ENCODE measurements at places on chromosomes 4 and X.

- no peak for DNase-seq
Observed at GRCh38 chrX:100263650-100264049, 146.4 kb downstream of the PCDH19 start.

DNA sequence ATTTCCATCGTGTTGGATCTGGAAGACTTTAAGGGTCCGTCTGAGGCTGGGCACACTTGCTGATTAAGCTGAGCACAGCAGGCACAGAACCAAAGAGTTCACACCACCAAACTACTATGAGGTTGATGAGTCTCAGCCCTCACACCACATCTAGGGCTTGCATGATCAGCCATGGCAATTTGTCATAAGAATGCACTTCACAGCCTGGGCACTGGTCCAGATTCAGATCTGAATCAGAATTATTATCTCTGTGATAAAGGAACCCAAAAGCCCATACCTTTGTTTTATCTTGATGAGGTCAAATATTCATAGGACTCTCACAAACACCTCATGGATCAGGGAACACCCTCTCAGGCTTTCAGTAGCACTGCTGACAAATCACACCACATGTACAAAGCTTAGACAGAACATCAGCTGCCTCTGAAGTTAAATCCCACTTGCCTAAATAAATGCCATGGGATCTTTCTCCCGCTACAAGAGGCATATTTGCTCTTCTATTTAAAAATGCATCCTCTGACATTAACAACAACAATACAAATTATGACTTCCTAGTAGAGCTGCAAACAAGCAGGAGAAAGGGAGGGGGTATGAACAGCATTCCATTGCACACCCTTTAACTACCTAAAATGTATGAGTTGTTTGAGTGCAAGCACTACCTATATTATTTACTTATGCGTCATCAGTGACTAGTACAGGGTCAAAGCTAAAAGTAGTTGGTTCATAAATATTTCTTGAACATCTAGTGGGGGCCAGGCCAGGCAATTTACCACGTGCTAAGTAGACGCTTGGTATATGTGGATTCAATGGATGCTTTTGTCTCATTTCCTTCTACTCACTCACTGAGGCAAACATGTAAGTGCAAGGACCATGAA is 186.3 kb upstream of the FGF13 start:
- DNase-seq = no peak

GRCh38 chr4:187286525-187286924 is 562.9 kb upstream of the FAT1 start:
- DNase-seq = no peak

DNA sequence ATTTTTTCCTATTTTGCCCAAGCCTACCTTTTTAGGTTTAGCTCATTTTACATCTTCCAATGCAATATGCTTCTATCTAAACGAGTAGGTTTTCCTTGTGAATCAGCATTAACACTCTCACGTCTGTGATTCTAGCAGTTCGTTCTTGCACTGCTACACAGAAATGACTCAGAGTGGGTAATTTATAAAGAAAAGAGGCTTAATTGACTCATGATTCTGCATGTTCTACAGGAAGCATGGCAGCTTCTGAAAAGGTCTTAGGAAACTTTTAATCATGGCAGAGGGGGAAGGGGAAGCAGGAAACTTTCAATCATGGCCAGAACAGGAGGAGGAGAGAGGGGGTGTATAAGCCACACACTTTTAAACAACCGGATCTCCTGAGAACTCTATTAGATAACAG is 44.9 kb downstream of the SPANXN1 start:
- DNase-seq = no peak

DNA sequence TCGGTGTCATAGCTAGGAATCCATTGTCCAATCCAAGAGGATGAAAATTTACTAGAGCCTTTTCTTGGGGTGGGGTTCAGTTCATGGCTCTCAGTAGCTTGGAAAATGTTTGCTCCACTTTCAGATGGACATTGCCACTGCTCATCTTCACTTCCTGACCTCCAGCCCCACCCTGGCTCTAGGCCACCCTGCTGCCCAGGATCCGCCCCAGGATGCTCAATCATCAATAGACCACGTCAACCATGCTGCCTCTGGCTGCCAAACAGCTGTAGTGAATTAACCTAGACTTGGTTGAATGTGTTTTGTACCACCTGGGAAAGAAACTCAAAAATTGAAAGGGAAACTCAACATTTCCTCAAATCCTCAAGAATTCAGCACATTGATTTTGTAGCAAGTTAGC is 37.2 kb upstream of the HSD17B10 start:
- no peak for DNase-seq

GRCh38 chr4:3412257-3413020 is 29.3 kb upstream of the HGFAC start:
- DNase-seq = no peak

GRCh38 chr4:80073473-80074008 is 512 bp upstream of the ANTXR2 start:
- no peak for DNase-seq

- no peak for DNase-seq
Observed at GRCh38 chr4:146159384-146160058, 16.0 kb upstream of the LSM6 start.

- DNase-seq = peak; percentile 83
Observed at GRCh38 chrX:132217203-132218073, 1.8 kb downstream of the RAP2C start.

DNA sequence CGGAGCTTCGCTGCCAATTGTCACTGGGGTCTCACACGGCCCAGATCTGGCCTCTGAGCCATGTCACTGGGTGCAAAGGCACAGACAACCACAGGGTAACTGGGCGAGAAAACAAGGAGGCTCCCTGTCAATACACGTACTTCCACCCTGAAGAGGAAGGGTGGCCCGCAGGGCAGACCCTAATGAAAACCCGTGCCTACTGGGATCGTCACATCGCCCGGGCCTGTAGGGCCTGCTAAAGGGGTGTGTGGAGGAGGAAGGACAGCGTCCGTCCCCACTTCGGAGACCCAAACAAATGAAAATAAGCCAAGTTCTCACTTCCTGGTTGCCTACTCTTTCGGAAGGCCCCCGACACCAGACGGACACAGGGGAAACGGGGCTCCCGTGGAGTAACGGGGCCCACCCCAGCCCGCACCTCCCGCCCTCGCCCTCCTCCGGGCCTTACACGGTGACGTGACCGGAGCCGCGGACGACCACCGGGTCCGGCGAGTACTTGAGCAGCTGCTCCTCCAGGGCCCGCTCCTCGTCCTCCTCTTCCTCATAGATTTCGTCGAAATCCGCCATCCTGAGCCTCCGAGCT is 578 bp downstream of the CHIC2 start:
- DNase-seq = peak; percentile 73

DNA sequence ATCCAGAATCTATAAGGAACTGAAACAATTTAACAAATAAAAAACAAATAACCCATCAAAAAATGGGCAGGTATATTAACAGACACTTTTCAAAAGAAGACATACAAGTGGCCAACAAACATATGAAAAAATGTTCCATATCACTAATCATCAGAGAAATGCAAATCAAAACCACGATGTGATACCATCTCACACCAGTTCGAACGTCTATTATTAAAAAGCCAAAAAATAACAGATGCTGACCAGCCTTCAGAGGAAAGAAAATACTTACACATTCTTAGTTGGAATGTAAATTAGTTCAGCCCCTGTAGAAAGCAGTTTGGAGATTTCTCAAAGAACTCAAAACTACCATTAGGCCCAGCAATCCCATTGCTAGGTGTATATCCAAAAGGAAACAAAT is 687.9 kb upstream of the AADAT start:
- DNase-seq = no peak

DNA sequence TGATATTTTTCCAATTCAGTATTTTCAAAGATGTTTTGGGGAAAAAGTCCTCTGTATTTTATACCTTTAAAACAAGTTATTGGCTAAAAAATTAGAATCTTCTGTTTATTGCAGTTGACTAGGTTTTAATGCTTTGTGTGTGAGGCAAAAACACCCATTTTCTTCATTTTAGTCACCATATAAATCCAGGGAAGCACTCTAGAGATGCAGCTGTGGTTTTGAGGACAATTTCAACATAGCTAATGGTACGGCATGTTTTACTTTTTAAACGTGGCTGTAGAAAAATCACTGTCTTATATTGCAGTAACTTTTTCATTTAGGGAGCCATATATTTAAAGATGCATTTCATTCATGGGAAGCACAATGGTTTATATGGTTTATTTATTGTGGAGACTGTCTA is 129.1 kb upstream of the PITX2 start:
- no peak for DNase-seq

GRCh38 chr4:8261851-8262535 is 7.6 kb upstream of the HTRA3 start:
- no peak for DNase-seq

- no peak for DNase-seq
Observed at GRCh38 chrX:56281789-56282188, 49.6 kb downstream of the KLF8 start.

Measured in activated CD8-positive, alpha-beta memory T cell treated with anti-CD3 and anti-CD28 coated beads for 24 hours (primary cell).